ENCODE measurements at places on chromosomes 13 and 19.

- DNase-seq, result no peak
These were observed 41.7 kb upstream of the ZNF91 start for GRCh38 chr19:23436944-23437343.

DNA sequence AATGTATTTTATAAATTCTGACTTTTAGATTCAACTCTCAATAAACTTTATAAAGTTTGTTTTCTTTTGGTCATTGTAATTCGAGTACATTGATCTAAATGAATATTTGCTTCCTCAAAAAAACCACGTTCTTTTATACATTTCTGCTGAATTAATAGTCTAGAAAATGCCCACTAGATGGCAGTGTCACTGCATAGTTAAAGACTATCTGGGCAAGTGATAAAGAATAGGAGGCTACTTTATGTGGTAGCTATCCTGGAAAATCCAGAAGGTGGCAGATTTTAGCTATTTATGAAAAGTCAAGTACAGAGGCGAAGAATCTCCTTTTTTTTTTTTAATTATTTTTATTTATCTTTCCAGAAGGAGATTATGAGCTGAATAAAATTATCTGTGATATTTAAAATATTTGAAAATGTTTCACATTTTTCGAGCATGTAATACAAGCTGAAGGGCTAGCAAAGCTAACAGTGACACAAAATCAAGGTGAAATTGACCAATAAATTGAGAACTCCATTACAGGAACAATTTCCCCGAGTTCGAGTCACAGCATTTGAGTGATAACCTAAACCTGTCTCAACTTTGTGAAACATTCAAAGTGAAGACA is 221.8 kb downstream of the OLFM4 start:
- DNase-seq, result peak; percentile 48

DNA sequence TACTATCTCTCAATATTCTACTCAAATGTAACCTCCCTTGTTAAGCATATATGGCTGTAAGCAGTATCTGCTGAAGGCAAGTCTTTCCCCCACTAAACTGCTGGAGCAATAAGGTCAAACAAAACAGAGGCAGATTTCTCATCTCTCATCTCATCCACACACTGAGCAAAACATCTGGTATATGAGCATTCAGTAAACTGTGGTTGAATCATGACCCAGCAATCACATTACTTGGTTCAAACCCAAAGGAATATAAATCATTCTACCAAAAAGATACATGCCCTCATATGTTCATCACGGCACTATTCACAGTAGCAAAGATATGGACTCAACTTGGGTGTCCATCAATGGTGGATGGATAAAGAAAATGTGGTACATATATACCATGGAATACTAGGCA is 344.4 kb downstream of the SUCLA2 start:
- DNase-seq, result no peak

DNA sequence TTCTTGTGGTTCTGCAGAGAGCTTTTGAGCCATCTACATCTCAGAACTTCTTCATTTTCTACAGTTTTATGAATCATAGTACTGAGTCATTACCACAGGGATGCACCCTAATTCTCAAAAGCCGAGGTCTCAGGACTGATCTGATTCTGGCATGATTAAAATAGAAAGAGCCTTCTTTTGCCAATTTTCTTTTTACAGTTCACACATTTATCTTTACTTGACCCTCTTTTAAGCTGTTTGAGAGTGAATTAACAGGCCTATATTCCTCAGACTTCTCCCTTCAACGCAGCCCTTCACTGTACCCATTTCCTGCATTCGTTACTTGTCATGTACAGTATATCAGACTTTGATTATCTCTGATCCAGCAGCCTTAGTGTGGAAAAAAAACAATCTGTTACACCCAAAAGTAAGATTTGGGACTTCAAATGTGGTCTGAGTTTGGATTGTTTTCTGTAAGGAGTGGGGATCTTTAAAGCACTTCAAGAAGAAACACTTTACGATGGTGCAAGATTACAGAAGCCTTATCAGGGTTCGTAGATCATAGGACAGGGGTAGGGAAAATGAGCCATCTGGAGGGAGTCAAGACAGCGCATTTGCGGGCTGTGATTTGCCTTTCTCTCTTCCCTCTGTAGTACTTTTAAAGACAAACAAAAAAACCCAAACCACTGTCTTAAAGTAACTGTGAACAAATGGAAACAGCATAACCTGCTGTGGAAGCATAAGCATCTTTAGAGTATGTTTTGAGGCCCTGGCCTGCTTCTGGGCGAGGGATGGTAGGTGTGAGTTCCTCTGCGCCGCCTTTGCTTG is 15.3 kb upstream of the GPR183 start:
- DNase-seq, result peak; percentile 67

DNA sequence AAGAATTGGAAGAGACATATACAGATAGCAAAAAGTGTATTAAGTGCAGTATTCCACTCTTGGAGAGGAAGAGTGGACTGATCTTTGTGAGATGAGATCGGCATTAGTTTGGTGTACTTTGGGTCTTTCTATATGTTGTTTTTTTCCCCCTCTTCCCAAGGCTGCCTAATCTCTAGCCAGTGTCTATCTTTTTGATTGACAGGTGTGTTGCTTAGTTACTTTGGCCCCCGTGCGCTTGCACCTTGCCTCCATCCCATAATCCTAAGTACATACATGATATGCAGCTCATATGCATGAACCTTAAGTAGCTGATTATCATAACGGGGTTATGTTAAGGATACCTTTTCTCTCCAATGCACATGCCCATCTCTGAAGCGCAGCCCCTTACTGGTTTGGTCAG is 4.3 kb upstream of the SLC7A10 start:
- no peak for DNase-seq

- DNase-seq, result no peak
These were observed 9.8 kb upstream of the TIMM50 start for GRCh38 chr19:39470724-39471339.

- DNase-seq, result no peak
These were observed at the start of gene ADGRE1 for GRCh38 chr19:6887316-6887715. Gene ADGRE1 (plus strand): TSS chr19:6887579. CDS start chr19:6887609, 30 bp downstream.

- no peak for DNase-seq
These were observed 4.9 kb downstream of the UBL3 start for GRCh38 chr13:29845440-29846056.

DNA sequence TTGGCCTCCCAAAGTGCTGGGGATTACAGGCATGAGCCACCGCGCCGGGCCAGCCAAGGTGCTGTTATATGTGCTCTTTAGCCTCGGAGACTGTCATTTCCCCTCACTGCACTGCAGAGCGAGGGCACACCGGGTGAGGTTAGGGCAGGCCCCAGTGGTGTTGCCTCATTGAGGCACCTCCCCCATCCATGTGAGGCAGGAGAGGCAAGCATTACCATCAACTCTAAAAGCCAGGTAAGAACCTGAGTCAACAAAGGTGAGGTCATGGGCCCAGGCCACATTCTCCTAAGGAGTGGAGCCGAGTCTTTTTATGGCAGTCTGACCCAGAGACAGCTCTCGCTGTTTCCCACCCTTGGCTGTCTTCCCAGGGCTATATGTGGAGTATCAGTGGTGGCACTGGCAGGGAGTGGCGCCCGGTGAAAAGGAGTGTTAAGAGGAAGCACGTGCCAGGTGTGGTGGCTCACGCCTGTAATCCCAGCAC is 10.9 kb downstream of the B3GNT8 start:
- DNase-seq, result no peak

DNA sequence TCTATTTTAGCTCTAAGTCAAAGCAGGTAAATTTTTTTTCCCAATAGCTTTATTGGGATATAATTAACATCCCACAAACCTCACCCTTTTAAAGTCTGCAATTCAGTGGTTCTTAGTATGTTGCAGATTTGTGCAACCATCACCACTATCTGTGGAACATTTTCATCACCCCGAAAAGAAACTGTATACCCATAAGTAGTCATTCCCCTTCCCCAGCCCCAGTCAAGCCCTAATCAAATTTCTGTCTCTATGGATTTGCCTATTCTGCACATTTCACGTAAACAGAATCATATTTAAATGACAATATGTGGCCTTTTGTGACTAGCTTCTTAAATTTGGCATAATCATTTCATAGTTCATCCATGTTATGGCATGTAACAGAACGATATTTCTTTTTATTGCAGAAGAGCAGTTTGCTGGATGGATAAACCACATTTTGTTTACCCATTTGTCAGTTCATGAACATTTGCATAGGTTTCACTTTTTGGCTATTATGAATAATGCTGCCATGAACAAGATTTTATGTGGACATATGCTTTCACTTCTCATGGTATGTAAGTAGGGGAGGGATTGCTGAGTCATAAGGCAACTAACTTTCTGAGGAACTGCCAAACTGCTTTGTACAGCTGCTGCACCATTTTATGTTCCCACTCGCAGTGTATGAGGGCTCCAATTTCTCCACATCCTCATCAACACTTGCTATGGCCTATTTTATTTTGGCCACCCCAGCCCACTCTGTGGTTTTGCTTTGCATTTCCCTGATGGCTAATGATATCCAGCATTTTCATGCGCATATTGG is 10.9 kb downstream of the SLC46A3 start:
- DNase-seq, result peak; percentile 73

DNA sequence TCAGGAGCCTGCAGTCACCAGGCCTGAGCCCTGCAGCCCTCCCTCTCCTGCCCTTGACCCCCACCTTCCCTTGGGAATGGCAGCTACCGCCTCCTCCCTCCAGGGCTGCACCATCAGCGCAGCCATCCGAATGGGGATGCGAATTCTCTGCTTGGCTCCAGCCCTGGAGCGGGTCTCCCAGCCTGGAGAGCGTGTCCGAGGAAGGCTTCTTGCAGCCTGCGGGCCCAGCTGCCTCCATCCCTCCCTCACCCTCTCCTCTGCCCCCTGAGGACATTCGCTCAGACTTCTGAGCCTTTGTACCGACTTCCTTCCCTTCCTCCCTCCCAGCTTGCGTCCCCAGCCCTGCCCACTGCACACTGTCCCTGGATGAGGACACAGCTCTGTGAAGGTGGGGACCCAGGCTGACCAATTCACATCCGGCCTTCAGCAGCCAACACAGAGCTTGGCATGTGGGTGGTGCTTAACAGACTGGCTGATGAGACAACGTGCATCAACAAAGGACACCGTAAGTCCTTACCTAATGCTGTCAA is 6.0 kb upstream of the NKPD1 start:
- DNase-seq, result no peak

DNA sequence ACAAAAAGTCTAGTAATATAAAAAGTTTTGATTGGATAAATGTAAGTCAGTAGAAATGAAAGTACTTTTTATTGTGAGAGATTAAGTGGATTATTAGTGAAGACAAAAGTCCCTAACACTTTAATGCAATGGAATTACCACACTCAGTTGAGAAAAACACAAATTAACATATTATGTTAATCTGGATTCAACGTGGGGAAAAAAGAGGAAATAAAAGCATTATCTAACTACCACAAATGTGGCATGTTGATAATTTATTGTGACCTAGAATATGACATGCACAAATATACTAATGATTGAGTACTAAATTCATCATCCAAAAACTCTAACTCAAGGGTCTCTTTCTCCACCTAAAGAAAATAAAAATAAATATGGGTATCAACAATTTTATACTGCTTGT is 41.5 kb downstream of the FOXO1 start:
- no peak for DNase-seq

All from GM04504 (cell line).